Mesangial cell (primary cell): ENCODE measurements at places on chromosomes 16 and 17. TPM values are rescaled to one million over a fixed set of nuclear protein-coding genes. Genes with fewer than 3 reads are reported as not detected.

Gene SETD6
- total RNA-seq = 16.6 and 17.1 TPM in 2 replicates

Gene PLK1
- 10.8 and 207 TPM in 2 replicates for total RNA-seq

Gene HCRT
- not detected in 2 replicates for total RNA-seq

Gene SP2
- 4.9 and 6.0 TPM in 2 replicates for total RNA-seq

Gene PIK3R5
- not detected in 2 replicates for total RNA-seq

Gene TBX6
- total RNA-seq = 1.4 TPM in 1 of 2 replicates, not detected in the other

Gene CHST5
- not detected in 2 replicates for total RNA-seq

Gene SLC7A6OS
- 7.4 and 7.7 TPM in 2 replicates for total RNA-seq

Gene CCL8
- total RNA-seq = not detected in 2 replicates

Gene MAP2K4
- 18.6 and 21.0 TPM in 2 replicates for total RNA-seq

Gene C16orf96
- under 0.01 and 0.13 TPM in 2 replicates for total RNA-seq

Gene HS3ST4
- total RNA-seq = not detected in 2 replicates

Gene PIPOX
- total RNA-seq = 1.0 TPM in 1 of 2 replicates, not detected in the other

Gene NUP93
- 45.5 and 96.0 TPM in 2 replicates for total RNA-seq

Gene TM4SF5
- not detected in 2 replicates for total RNA-seq

Gene PRSS36
- total RNA-seq = 1.1 and 7.9 TPM in 2 replicates

Gene DHRS7C
- not detected in 2 replicates for total RNA-seq

Gene KRT33A
- not detected in 2 replicates for total RNA-seq

Gene ARL5C
- not detected in 2 replicates for total RNA-seq

Gene SLC38A7
- total RNA-seq = 10.8 and 25.7 TPM in 2 replicates

Gene KRT15
- 1.0 and 2.8 TPM in 2 replicates for total RNA-seq

Gene IGF2BP1
- 13.0 and 18.1 TPM in 2 replicates for total RNA-seq

Gene ASGR1
- 0.63 and 1.6 TPM in 2 replicates for total RNA-seq

Gene NTN3
- total RNA-seq = 0.16 and 3.4 TPM in 2 replicates

Gene NPIPB8
- not detected in 2 replicates for total RNA-seq

Gene MT1M
- total RNA-seq = 5.6 and 8.5 TPM in 2 replicates

Gene DPEP3
- not detected in 2 replicates for total RNA-seq

Gene SLC13A2
- not detected in 2 replicates for total RNA-seq

Gene SALL1
- 12.5 and 17.1 TPM in 2 replicates for total RNA-seq

Gene PSMD11
- total RNA-seq = 45.4 and 73.3 TPM in 2 replicates

Gene KRTAP3-1
- total RNA-seq = not detected in 2 replicates

Gene SLFN12L
- not detected in 2 replicates for total RNA-seq

Gene GUCY2D
- not detected in 2 replicates for total RNA-seq

Gene AATK
- total RNA-seq = 0.89 TPM in 1 of 2 replicates, not detected in the other

Gene GDPD3
- total RNA-seq = 0.16 and 0.76 TPM in 2 replicates

Gene SLC35G6
- not detected in 2 replicates for total RNA-seq

Gene NAA60
- total RNA-seq = 32.3 and 35.2 TPM in 2 replicates

Gene OR3A2
- not detected in 2 replicates for total RNA-seq

Gene RAB34
- total RNA-seq = 293 and 306 TPM in 2 replicates

Gene CACNG1
- not detected in 2 replicates for total RNA-seq
